Putamen (tissue), 1 donor: ENCODE measurements at places on chromosomes 3 and 15.

DNA sequence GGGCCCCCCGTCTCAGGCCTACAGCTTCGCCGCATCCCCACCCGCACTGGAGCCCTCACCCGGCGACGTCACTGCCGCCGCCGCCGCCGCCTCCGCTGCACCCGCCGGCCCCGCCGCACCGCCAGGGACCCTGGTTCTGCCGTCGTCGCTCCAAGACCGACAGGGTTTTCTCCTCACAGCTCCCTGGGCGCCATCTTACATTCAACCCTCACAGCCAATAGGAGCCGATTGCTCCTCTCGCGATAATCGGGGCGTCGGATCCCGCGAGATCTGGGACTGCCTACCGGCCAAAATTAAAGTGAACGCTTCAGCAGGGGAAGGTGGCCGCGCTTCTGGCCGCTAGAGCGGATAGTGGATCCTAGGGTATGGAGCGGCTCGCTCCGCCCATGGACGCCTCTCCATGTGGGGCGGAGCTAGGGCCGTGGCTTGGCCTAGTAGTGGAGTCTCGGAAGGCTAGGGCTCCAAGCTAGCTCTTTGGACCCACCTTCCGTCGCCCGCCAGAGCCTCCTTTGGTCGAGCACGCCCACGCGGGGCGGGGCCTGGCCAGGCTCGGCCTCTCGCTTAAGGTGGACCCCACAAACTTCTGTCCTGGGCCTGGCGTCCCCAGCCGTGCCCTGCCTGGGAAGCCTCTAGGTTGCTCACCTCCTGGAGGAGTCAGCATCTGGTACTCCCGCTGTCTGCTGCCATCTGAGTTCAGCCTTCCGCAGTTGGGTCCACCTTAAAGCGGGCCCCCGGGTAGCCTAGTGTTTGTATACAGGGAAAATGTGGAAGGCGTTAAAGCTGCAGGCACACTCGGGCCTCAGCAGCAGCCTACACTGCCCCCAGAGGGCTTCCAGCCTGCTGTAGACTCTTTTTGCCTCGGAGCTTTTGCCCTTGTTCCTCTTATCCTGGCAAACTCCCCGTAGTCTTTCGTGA, at the start of gene QRICH1:
TSS of gene QRICH1 (minus strand) at position 219 of the 915 bp plus-strand sequence. CDS start 17,054 bp downstream, outside the sequence.
- DNase-seq = peak; percentile 97

DNA sequence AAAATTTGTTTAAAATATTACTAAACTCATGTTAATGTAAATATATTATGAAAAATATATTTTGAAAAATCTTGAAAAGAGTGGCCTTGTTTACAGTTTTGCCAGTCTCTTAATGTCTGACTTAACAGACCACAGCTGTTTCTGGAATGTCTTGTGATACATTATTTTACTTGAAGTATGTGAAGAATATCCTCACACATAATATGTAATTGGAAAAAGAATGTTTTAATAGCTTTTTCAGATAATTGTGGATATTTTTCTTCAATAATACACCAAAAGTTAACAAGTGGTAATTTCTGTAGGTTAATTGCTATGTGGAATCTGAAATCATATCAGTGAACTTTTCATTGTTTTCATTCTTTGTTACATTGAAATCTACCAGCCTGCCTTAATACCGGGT, 101.3 kb downstream of the UBE2E2 start:
- no peak for DNase-seq

DNA sequence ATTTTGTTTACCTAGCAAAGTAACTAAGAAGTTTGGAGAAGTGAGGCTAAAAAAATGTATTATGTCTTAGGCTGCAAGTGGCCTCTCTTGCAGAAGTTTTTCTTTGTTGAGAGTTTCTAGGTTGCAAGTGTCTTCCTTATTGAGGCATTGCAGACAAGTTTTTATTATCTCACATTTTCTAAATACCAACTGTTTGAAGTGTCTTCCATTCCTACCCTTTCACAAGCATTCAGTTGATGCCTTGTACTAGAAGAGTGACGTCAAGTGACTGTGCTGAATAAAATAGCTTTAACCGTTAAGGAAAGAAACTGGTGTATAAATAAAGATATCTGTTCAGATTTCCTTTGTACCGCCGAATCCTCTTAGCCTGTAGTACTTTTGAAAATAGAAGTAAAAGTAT, 123.3 kb downstream of the ALCAM start:
- DNase-seq = no peak

DNA sequence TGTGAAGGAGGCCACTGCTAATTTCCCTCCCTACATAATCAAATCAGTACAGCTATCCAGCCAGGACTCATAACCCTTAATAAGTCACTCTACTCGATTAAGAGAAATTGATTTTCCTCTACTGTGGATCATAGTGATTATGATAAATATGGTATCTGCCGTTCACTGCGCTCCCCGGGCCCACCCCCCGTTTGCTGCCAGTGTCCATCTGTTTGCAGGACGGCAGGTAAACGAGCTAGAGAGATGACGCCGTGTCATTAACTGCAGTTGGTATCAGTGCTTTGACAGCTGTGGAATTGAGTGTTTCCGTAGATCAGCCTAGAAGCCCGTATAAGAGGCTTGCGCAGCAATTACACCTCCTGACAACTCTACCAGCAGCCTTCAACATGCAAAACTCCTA, 94.9 kb downstream of the ROBO2 start:
- peak; percentile 23 for DNase-seq

DNA sequence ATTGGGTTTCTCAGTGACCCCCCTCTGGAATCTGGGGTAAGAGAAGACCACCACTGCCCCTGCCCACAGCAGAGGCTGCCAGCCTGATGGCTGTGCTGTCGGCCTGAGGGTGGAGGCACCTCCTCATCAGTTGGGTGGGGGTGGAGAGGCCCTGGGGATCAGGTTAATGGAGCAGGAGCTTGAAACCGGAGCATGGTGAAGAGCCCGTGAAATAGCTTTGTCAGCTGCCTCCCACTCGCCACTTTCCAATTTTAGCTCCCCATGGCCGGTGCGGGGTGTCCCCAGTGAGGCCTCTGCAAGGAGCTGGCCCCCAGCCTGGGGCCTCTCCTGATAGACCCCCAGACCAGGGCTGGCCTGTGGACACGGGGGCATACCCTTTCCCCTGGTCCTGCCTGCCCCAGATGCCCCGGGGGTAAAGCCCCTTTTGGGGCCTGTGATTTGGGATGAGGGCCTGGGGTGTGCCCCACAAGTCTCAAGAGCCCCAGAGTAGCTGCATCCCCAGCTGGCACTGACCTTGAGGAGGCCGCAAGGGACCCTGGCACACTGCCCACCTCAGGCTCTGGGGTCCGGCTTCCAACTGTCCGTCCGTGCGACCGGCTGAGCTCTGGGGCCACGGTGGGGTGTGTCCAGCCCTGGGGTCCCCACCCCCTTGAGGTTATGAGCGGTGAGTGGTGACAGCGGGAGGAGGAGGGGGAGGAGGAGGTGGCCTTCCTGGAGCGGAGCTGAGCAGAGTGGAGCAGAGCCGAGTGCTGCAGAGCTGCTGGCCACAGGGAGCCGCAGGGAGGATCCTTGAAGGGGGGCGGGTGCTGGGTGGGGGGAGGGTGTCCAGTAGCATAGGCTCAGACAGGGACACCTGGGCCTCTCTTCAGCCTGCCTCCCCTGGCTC, at the start of gene HHATL:
TSS of gene HHATL (minus strand) at position 733 of the 886 bp plus-strand sequence. CDS start 1,972 bp downstream, outside the sequence.
- peak; percentile 76 for DNase-seq

- no peak for DNase-seq
Observed at GRCh38 chr3:30344288-30344687, 262.1 kb upstream of the TGFBR2 start.

DNA sequence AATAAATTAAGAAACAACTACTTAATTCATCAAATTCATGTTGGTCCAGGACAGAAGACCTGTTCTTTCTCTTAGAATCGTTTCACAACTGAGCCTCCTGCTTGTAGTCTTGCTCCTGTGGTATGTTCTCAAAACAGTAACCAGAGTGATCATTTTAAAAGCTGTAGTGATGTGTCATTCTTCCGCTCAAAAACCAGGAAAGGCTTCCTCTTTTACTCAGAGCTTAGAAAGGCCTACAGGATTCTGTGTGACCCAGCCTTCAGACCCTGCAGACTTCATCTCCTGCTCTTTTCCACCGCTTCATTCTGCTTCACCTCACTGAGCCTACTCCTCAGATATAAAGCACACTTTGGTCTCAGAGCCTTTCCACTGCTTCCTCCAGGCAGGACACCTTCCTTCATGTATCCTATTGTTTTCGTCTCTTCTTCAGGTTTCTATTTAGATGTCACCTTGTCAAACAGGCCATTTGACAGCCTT, 22.7 kb downstream of the ST6GAL1 start:
- no peak for DNase-seq

DNA sequence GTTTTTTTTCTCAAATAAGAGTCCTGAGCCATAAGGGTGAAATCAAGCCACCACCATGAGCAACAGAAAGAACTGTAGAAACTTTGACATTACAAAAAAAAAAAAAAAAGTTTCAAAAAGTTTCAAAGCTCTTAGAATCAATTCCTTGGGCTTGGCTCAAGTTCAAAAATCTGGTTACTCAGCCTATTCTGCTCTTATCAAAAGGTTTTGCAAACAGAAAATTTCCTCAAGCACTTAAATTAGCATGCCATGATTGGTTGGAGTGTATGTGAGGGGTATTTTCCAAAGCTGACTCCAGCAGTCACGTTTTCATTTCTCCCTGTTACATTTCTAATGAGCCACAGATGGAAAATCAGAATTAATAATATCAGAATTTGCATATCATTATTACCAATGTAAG, 12.1 kb upstream of the PEX5L start:
- no peak for DNase-seq

DNA sequence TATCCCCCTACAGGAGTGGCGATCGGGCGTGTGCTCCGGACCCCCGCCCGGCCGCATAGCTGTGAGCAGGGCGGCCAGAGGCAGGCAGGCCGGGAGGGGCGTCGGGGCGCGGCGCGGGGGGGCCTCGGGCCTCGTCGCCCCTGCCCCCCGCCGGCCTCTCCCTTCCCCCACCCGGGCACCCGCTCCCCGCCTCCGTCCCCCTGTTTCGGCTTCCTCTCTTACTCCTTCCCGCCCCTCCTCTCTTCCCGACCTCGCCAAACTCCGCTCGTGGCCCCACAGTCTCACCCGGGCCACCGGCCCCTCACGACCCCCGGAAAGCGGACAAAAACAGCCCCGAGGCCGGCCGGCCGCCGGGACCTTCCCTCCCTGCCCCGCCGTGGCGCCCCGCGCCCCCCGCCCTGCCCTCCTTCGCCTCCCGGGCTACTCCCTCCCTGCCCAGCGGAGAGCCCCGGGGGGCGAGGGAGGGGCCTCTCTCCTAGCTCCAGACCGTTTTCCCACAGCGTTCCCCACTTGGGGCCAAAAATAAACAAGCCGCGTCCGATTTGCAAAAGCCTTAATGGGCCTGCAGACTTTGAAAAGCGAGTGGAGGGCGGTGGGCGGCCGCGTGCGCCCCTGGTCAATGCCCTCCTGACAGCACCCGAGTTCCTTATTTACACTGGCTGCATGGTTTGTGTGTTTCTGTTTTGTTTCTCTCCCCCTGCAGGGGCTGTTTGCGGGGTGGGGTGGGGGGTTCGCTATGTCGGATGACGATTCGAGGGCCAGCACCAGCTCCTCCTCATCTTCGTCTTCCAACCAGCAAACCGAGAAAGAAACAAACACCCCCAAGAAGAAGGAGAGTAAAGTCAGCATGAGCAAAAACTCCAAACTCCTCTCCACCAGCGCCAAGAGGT, 1.0 kb downstream of the UBE2E1 start:
- DNase-seq = no peak

DNA sequence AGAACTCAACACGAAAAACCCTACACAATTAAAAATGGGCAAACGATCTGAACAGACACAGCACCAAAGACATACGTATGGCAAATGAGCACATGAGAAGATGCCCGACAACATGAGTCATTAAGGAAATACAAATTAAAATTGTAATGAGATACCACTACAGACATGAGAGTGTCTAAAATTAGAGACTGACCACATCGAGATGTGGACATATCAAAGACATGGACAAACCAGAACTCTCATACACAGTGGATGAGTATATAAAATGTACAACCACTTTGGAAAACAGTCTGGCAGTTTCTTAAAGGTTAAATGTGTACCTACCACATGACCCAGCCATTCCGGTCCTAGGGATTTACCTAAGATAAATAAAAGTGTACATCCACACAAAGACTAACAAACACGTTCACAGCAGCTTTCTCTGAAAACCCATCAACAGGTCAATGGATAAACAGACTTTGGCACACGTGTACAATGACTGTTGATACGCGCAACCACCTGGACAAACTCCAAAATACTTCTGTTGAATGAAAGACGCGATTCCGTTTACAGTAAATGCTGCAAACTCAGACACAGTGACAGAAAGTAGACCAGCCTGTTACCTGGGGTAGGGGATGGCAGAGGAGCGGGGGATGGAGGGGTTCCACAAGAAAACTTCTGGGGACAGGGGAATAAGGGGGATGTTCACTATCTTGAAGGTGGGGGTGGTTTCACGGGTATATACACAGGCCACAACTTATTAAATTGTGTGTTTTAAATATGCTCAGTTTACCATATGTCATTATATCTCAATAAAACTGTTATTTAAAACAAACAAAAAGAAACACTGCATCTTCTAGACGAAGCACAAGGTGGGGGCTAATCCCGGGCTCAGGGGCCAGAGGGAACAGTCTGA, 2.1 kb downstream of the TNK2 start:
- no peak for DNase-seq

- DNase-seq = no peak
Observed at GRCh38 chr15:39618063-39618823, 37.4 kb downstream of the THBS1 start.

- no peak for DNase-seq
Observed at GRCh38 chr3:12194669-12195161, 36.0 kb upstream of the TIMP4 start.

GRCh38 chr3:134339331-134339730, 34.9 kb downstream of the AMOTL2 start:
- DNase-seq = no peak

- no peak for DNase-seq
Observed at GRCh38 chr3:21643752-21644151, 107.3 kb downstream of the ZNF385D start.

- peak; percentile 49 for DNase-seq
Observed at GRCh38 chr15:51229907-51230330, 108.5 kb downstream of the CYP19A1 start.

DNA sequence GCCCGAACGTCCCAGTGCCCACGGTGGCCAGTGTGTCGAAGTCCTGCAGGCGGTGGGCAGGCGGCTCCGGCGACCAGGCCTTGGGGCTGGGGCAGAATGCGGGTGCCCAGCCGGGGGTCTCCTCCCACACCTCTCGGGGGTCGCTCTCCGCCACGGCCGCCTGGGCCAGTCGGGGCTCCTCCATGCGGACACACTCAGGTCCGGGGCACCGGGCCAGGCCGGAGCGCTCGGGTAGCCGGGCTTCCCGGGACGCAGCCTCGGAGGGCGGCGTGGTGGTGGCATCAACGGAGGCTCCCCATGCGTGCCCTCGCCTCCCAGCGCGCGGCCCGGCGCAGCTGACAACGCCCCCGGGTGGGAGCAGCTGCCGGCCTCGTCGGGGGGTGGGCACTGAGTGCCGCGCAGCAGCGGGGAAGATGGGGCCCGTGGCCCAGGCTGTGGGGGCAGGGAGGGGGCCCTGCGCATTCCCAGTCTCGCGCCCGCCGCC, 30.1 kb upstream of the CERS3 start:
- DNase-seq = no peak

DNA sequence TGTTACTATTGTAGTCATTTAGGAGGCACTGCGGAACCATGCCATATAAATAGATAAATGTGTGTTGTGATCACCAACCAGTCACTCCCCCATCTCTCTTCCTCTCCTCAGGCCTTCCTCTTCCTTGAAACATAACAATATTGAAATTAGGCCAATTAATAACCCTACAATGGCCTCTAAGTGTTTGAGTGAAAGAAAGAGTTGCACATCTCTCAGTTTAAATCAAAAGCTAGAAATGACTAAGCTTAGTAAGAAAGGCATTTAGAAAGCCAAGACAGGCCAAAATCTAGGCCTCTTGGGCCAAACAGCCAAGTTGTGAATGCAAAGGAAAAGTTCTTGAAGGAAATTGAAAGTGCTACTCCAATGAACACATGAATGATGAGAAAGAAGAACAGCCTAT, 8.1 kb upstream of the DNASE1L3 start:
- DNase-seq = no peak
